ENCODE measurements at places on chromosomes 7 and 10. TPM values are rescaled to one million over a fixed set of nuclear protein-coding genes. Genes with fewer than 3 reads are reported as not detected.

The OPN4 gene
- polyA plus RNA-seq, result not detected

The BLNK gene
- polyA plus RNA-seq, result 9.6 TPM

The KAZALD1 gene
- 25.7 TPM for polyA plus RNA-seq

The FAM221A gene
- 9.0 TPM for polyA plus RNA-seq

The ANKRD61 gene
- polyA plus RNA-seq, result not detected

The GPR26 gene
- not detected for polyA plus RNA-seq
